Stimulated activated CD4-positive, alpha-beta T cell treated with anti-CD3 and anti-CD28 coated beads, Interleukin-1b, Interleukin-23, amount 100 ng/mL, for 1 hour (primary cell): ENCODE measurements at places on chromosomes 12 and 14.

- DNase-seq, result no peak
Observed at GRCh38 chr14:58944968-58945356, 243.5 kb upstream of the DAAM1 start.

GRCh38 chr14:68795597-68796417, 2.9 kb upstream of the ZFP36L1 start:
- no peak for DNase-seq

DNA sequence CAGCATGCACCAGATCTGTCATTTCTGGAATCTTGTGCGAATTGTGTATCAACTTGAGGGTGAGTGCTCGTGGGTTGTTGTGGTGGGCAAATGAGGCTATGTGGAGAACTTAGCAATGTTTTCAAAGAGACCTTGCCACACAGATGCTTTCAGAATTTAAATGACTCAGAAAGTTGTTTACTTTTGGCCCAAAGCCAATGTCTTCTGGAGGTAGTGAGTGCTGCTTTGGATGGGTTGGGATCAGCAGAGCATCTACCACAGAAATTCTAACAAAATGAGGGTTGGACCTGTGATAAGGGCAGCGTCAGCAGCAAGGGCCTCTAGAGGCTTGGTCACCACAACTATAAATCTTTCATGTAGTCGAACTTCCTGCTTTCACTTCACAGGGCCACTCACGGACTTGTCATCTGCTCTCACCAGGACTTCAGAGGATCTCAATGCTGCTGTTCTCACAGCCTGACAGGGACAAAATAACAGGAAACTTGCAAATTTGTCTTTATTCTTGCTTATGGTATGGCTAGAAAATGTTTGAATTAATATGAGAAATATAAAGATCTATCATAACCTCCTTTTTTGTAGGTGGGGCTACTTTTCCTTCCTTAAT, 111.4 kb downstream of the DACT1 start:
- DNase-seq, result no peak

DNA sequence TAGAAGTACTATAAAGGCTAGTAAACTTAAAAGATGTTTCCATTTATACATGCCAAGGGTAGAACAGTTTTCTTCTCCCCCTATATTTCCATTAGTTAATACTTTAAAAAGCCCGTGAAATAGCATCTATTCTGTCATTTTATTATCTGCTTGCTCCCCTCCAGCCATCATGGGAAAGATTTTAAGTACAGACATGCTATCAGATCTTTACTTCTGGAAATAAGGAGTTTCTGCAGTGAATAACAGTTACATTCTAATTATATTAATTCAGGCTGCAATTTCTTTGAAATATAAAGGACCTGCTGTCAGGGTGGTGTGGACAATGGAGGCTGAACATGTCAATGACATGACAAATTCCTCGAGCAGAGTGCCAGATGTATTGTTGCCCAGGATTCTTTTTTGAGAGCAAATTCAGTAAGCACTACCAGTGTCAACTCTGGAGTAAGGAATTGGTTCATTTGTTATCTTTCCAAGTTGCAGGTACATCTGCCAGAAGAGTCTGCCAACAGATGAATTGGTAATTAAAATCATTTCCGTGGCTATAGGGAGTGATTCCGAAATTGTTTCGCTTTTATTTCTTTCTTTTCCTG, 151.3 kb downstream of the BTG1 start:
- DNase-seq, result no peak

DNA sequence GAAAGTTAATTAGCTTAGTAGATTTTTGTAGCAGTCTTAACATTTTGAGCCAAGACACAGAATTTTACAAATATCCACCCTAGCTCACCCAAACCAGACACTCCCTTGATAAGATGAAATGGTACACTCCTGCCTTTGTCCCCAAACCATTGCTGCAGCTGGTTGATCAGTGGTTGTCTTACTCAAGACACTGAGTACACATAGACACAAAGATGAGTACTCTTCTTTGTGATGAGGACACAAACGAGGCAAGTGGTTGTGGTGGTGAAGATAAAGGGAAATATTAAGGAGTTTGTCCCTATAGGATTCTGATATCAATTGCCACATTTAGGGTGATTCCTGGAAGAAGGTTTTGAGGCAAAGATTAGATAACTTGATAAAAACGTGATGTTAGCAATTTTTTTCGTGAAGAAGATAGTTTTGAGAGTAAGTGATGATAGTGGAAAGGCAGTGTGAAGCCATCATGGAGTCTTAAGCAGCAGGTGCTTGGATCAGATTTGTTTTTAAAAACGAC, 21.4 kb upstream of the ATP2B1 start:
- no peak for DNase-seq

GRCh38 chr14:73787486-73788316, 63.9 kb upstream of the PTGR2 start:
- no peak for DNase-seq

GRCh38 chr12:118371321-118372282, 1.1 kb downstream of the TAOK3 start:
- no peak for DNase-seq

DNA sequence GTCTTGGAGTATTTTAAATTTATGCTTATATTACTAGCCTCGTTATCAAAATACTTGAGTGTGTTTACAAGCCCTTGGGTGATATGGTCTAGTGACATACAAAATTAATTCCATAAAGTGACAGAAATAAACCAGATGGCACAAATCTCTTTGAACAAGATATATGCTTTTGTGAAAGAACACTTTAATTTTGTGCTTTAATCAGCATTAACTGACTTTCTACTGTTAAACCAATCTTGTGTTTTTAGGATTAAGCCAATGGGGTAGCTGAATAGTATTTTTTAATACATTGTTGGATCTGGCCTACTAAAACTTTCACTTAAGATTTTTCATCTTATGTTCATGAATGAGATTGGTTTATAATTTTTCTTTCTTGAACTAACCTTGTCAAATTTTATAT, 30.4 kb upstream of the GCH1 start:
- no peak for DNase-seq

DNA sequence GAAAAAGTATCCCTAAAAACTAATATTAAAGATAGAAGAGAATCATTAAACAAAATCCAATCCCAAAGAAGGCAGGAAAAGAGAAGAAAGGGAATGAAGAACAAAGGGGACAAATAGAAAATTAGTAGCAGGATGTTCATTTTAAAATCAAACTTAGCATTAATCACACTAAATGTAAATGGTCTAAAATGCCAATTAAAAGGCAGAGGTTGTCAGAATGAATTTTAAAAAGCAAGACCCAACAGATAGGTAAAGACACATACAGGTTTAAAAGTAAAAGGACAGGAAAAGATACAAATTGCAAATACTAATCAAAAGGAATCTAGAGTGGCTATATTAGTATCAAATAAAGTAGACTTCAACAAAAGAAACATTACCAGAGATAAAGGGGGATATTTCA, 12.5 kb downstream of the DDHD1 start:
- no peak for DNase-seq

DNA sequence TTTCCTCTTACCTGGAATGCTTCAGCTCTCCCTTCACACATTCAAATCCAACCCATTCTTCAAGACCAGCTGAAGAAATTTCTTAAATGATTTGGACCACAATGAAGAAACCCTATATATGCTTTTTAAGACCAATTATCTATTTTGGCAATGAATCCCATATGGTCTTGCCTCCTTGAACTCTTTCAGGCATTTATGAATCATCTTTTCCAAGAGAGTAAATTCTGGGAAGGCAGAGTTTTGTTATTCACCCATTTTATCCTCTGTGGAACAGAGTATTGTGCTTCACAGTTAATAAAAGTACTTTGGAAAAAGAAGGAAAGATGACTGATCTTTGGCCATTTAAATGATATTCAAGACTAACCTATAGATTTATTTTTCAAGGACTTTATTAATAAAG, 14.0 kb downstream of the GIT2 start:
- DNase-seq, result no peak

DNA sequence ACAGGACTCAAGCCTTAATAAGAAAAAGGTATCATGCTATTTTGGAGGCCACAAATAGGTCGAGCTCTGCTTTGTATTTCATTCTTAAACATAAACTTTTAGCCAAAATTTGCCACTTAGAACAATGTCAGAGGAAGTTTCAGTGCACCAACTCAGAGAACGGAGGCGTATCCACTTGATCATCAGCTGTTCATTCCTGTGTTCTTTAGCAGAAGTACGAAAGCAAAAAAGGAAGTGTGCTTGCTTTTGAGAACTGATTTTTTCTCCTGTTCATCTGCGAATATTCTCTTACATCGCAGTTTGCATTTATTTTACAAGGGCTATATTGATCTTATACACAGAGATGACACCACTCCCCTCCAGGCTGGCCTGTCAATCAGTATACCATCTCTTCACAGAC, 188.6 kb upstream of the SOX5 start:
- DNase-seq, result no peak

DNA sequence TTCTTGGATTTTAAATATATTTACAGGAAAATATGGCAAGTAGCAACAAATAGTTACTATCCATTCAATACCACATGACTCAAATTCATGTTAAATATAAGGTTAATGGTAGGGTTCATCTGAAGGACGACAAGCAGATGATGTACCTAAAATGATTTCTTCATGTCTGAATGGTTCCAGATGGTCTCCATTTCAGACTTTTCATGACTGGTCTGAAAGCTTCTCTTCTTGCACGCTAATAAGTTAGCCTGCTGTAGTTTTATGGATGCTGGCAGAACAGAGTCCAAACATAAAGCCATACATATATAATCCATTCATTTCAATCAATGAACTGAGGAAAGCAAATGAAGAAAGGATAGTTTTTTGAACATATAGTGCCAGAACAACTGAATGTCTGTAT, 257.0 kb upstream of the MGAT4C start:
- DNase-seq, result no peak

GRCh38 chr14:56145965-56146364, 27.8 kb downstream of the PELI2 start:
- no peak for DNase-seq

GRCh38 chr14:50910495-50911420, 33.5 kb downstream of the PYGL start:
- DNase-seq, result no peak

- DNase-seq, result no peak
Observed at GRCh38 chr12:26701604-26702215, 131.3 kb downstream of the ITPR2 start.

DNA sequence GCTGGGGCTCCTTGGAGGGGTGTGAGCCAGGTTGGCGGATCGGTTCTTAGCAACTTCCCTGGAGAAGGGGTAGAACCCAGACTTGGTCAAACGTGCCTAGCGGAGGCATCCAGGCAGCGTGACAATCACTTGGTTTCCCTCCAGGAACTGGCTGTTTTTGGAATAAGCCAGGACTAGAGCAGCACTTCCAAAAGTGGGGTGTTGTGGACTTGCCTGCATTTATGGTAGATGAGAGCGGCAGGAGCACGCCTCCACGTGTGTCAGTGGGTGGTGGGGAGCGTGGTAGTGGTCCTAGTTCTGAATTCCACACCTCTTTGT, 2.8 kb downstream of the PRMT8 start:
- no peak for DNase-seq

DNA sequence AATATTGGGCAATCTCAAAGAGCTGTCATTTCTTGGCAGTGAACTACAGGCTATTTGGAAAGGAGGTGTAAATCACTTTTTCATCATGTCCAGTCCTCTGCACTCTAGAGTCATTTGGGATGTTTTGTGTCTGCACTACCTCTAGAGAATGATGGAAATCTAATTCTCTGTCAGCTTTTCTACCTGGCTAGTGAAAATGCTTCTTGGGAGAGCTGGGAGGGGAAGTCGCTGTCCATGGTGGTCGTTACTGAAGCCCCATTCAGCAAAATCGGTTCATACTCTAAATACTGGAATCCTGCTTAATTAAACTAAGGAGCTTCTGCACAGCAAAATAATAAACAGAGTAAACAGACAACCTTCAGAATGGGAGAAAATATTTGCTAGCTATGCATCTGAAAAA, 251.8 kb downstream of the APAF1 start:
- no peak for DNase-seq

DNA sequence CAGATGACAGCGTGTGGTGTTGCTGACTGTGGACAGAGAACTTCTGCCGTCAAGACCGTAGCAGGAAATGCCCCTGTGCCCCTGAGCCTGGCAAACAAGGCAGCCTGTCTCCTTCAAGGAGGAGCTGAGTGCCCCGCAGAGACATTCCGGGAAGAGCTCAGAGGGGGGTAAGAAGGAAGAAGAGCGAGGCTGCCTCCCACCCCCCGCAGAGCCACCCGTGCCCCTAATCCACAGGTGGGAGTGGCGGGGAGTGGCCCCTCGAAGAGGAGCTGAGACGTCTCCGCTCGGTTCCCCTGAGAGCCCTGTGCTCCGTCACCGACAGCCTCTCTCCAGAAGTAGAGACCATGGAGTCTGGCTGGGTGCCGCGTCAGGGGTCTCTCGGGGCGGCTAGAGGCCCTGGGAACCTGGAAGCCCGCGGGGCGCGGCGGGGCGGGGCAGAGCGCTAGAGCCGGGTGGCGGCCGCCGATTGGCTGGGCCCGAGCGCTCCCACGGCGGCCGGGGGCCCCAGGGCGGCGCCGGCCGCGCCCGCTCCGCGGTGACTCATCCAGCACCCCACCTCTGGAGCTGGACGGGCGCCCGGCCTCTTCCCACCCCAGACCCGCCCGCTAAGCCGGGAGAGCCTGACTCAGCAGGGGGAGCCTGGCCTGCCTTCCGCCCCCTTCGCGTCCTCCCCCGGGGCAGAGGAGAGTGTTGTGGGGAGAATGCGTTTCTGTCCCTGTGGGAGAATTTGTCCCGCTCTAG, 25.2 kb upstream of the KRT78 start:
- DNase-seq, result peak; percentile 14

- DNase-seq, result no peak
Observed at GRCh38 chr14:69345402-69345801, 52.7 kb downstream of the ERH start.

- no peak for DNase-seq
Observed at GRCh38 chr14:37253905-37254304, 56.2 kb downstream of the MIPOL1 start.

- DNase-seq, result no peak
Observed at GRCh38 chr12:107393043-107393717, 292.4 kb upstream of the PWP1 start.

DNA sequence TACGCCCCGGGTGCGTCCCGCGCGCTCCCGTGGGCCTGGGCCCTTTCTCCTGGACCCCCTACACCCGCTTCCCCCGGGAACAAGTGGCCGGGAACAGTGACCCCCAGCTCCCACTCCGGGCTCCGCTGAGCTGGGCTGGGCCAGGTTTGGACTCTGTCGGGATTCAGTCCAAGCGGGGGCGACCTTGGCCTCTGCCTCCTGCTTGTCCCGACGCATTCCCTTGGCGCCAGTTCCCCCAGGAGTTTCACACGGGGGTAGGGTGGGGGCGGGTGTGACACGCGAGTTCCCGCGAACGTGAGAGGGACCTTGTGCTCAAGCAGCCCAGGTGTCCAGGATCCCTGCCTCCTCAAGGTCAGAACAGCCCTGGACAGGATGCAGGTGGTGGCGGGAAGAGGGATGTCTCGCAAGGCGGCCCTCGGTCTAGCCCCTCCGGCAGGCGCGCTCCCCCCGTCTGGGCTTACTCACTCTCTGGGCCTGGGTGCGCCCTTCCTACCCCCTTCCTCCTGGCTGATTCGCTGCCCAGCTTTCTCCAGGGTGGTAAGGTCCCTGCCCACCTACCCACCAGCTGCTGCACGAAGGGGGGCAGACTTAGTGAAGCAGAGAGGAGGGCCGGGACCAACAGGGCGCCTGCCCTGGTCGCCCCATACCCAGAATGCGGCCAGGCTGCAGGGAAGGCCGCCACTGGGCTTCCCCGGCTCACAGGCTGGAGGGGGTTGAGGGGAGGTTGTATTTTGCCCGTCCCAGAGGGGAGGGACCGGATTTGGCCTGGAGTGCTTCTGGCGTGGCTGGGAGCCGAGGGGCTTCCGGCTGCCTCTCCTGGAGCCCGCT, 862 bp downstream of the CRIP2 start:
- DNase-seq, result no peak
